ENCODE measurements at places on chromosomes 4 and X. TPM values are rescaled to one million over a fixed set of nuclear protein-coding genes. Genes with fewer than 3 reads are reported as not detected.

DNA sequence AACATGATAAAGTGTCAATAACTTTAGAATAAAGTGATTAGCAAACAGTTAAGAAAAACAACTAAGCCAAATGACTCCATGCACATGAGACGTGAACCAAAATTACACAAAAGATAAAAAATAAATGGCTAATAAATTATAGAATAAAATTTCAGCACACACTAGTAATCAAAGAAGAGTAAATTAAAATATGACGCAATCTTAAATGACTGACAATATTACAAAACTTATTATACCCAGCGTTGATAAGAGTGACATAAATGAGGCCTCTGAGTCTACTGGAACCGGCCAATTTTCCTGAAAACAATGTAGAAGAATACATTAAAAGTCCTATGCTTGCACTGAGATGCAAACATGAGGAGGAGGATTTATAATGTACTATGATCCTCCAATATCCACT, 187.4 kb downstream of the DHX15 start:
- H3K36me3 ChIP-seq = no peaks in the 10 kb centered on the region
- H3K27ac ChIP-seq = no peak overlapping the region
- H3K27me3 ChIP-seq = no peaks in the 10 kb centered on the region
- no peak for DNase-seq

DNA sequence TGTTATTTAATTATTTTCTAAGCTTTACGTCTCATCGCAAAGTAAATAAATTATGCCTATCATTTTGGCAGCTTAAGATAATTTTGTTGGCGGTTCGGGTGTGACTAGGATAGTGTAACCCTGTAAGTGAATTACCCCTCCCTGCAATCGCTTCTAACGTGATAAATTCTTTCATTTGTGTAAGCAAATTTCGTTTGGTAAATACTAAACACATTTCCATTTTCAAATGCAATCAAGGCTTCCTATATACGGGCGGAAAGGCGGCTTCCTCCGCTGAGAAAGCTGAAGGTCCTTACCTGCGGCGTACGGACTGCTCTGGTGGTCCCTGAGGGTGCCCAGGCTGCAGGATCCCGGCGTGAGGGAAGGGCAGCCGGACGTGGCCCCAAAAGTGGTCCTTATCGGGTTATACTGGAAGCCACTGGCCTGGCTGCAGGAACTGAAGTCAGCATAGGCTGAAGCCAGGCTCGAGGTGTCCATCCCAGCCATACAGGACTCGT, 403 bp downstream of the PHOX2B start:
- H3K27ac ChIP-seq = no peak overlapping the region
- H3K36me3 ChIP-seq = no peaks in the 10 kb centered on the region
- no peak for DNase-seq
- no peaks in the 10 kb centered on the region for H3K4me1 ChIP-seq
- H3K27me3 ChIP-seq = peaks cover 32% of the 10 kb centered on the region

DNA sequence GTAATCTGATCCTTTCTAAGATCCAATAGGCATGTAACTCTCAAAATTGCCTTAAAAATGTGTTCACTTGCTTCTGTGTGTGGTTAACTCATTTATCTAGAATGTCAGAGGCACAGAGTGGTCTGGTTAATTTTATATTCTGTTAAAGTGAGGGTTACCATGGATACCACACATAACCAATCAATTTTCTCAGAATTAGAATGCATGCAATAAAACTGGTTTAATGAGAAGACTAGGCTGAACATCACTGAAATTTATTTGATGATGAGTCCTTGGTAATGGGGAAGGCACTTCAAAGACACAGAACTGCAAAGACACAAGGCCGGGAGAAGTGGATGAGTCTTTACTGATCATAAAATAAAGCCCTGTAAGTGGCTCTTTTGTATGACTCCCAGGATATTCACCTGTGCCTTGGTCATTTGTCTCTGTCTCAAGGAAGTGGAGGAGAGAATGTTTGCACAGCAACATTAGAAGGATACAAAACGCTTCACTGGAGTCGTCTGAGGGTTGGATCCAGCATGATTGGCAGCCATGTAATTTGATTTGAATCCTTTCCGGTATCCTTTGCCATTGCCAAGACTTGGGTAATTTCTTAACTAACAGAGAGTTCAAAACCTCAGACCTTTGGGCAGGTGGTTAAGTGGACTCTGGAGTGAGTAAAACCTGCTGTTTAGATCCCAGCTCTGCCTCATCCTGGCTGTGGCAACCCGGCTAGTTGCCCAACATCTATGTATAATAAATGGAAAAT, 94.0 kb upstream of the RBPJ start:
- DNase-seq = no peak
- no peaks in the 10 kb centered on the region for H3K27me3 ChIP-seq
- H3K27ac ChIP-seq = no peak overlapping the region
- no peak overlapping the region for H3K4me3 ChIP-seq
- peaks cover 8% of the 10 kb centered on the region for H3K4me1 ChIP-seq

DNA sequence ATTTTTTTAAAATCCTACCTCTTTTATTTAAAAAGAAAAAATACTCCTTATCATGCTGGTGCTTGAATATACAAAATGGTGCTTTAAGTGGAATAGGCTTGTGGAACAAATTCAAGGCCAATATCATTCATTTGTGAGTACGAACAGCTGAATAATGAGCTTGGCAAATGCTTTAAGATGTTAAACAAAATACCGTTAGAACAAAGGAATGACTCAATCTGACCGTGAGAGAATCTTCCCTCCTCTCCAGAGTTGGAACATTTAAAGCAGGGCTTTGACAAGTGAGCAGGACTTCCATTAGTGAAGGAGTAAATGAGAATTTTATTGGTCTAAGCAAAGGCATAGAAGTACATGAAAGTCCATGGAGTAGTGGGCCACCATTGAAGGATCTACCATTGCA, 74.5 kb downstream of the DCLK2 start:
- H3K36me3 ChIP-seq = no peaks in the 10 kb centered on the region
- 0 out of 2 replicates have a peak overlapping the region, but pooled peaks have one; percentile 1 for H3K27ac ChIP-seq
- DNase-seq = peak; percentile 42

The PAGE4 gene
- total RNA-seq = not detected

GRCh38 chr4:186829097-186829496, 105.4 kb upstream of the FAT1 start:
- H3K4me3 ChIP-seq = no peak overlapping the region
- no peaks in the 10 kb centered on the region for H3K36me3 ChIP-seq
- DNase-seq = no peak

The SMIM10L2A gene
- not detected for total RNA-seq

The USP26 gene
- not detected for total RNA-seq

DNA sequence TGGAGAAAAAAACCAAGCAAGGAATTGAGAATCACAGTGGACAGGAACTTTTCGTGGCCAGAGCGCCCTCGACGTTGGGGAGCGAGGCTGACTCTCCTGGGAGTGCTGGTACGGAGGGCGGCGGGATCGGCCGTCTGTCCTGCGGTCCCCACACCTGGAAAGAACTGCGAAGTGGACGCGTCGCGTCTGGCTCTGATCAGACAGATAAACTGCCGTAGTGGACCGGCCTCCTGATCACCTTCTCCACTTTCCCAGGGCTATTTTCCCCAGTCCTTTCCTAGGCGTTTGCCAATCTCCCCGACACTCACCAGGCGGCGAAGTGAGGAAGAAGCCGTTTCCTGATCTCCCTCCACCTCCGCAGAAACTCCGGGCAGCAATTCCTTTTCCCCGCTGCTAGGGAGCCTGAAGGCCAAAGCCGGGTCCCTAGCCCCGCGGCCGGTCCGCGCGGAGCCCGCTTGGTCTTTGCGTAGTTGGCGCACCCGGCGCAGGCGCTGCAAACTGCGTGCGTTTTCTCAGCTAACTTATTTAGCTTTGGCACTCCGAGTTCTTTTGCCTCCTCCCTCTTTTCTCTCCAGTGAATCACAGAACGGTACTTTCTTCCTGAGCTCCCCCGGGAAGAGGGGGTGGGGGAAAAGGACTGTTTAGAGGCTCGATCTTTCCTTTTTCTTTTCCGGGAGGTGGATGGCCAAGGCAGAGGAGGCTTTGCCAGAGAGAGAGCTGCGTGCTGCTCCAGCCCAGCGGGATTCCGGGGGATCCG, at the start of gene ARSJ:
Gene ARSJ (minus strand): TSS at position 500 of the 757 bp plus-strand sequence. CDS start 813 bp downstream, outside the sequence.
- peaks cover 50% of the 10 kb centered on the region for H3K36me3 ChIP-seq
- peaks cover 29% of the 10 kb centered on the region for H3K4me1 ChIP-seq

The NLGN4X gene
- 1.2 TPM for total RNA-seq

DNA sequence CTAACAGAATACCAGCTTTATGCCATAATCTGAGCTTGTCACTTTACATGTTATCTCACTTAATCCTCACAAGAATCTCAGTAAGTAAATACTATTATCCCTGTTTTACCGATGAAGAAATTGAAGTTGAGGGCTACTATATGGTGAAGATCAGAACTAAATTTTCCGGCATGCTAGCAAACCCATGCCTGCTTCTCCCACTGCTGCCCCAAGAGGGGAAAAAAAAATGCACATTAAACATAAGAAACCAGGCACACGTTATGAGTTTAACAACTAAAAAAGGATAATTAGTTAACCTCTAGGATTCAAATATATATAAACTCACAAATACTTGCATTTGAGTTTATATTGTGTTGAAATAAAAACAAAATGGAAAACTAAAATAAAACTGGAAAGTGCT, 10.8 kb downstream of the SLC10A7 start:
- no peak overlapping the region for H3K4me3 ChIP-seq
- no peak for DNase-seq

DNA sequence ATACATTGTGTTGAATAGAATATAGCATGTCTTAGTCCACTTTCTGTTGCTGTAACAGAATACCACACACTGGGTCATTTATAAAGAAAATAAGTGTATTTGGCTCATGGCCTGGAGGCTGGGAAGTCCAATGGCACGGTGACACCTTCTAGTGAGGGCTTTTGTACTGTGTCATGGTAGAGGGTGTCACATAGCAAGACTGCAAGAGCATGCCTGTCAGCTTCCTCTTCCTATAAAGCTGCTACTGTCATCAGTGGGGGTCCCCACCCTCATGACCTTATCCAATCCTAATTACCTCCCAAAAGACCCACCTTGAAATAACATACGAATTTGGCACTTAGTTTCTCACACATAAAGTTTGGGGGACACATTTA, 193.2 kb downstream of the PTTG2 start:
- H3K27me3 ChIP-seq = no peaks in the 10 kb centered on the region
- peaks cover 20% of the 10 kb centered on the region for H3K4me1 ChIP-seq
- no peaks in the 10 kb centered on the region for H3K36me3 ChIP-seq

DNA sequence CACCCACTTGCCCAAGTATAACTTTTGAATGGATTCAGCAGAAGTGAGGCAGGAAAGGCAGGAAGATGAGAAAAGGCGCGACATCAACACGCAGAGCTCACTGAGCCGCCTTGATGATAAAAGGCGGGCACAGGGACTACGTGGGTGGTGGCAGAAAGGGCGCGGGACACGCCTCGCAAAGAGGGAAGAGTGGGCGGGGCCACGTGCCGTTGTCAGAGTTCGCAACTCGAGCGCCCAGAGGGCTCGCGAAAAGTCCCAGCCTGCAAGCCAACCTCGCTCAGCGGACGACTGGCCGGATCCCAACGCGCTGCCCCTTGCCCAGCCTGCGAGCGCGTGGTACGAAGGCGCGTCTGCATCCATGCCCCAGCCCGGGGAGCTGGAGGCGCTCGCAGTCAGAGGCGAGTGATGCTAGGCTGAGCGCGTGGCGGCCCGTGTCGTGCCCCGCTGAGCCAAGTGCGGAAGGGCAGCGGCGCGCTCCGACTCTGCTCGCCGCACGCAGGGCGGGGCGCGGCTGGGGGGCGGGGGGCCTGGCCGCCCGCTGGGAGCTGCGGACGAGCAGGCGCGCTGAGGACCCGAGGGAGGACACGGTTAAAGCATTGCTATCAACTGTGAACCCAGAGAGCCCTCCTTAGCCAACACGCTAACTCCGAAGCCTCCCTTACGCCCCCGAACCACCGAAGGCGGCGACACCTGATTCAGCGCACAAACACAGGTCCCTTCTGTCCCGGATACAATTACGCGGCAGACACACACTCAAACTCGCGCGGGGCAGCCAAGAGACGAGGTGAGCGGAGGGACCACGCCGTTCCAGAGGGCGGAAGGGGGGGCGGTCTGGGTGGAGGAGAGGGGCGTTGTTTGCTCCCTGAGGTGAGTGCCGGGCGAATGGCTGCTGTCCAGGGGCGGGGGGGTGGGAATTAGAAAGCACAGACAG, at the start of gene UGT8:
Gene UGT8 (plus strand): TSS at position 617 of the 931 bp plus-strand sequence. CDS start 24,074 bp downstream, outside the sequence.
- H3K36me3 ChIP-seq = no peaks in the 10 kb centered on the region
- H3K27ac ChIP-seq = no peak within 1 kb of the TSS
- peaks cover 9% of the 10 kb centered on the region for H3K4me1 ChIP-seq
- H3K27me3 ChIP-seq = peaks cover 48% of the 10 kb centered on the region
- peak within 1 kb of the TSS; percentile 28 for H3K4me3 ChIP-seq
- DNase-seq = peak; percentile 15

Data from SJSA1 (cell line).